ENCODE measurements at places on chromosomes 2 and 18.

- ATAC-seq, result no peak
Measured at GRCh38 chr18:10354241-10354811, 100.1 kb upstream of the APCDD1 start.

- no peak for ATAC-seq
Measured at GRCh38 chr2:191218292-191218898, 26.8 kb upstream of the MYO1B start.

- ATAC-seq, result no peak
Measured at GRCh38 chr2:228556717-228557116, 375.2 kb upstream of the SPHKAP start.

DNA sequence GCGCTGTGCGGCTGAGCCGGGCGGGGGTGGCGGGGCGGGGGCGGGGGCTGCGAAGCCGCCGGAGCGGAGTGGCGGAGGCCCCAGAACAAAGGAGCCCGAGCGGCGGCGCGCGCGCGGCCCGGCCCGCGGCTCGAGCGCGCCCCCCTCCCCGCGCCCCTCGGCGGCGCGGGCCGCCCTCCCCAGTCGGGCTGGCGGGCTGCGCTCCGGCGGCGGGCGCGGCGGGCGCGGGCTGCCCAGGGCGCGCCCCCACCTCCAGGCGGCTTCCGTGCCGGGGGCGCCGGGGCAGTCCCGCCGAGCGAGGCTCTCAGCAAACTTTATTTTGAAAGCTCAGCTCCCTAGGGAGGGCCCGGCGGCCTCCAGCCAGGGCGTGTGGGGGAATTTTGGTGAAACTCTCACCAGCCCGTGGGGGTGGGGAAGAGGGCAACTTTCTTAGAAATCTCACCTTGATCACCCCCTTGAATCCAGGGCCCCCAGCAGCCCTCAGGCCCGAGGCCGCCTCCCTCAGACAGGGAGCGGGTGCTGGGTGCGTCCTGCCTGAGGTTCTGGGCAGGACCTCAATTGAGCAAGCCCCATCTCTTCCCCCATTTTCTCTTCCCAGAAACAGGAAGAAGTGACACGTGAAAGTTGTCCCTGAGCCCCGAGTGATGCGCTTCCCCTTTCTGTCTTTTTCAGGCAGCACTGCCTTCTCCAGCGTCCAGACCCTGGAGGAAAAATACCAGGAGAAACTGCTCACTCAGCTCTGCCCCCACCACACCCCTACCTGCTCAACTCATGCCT lies 786 bp downstream of the TET3 start:
- ATAC-seq, result no peak

GRCh38 chr2:17646081-17646554 lies 105.6 kb downstream of the VSNL1 start:
- ATAC-seq, result peak; percentile 85

- ATAC-seq, result peak; percentile 74
Measured at GRCh38 chr2:106104332-106105062, 89.6 kb downstream of the UXS1 start.

- ATAC-seq, result no peak
Measured at GRCh38 chr2:239273280-239274234, 127.3 kb downstream of the HDAC4 start.

GRCh38 chr2:155099784-155100183 lies 401.3 kb downstream of the KCNJ3 start:
- no peak for ATAC-seq

DNA sequence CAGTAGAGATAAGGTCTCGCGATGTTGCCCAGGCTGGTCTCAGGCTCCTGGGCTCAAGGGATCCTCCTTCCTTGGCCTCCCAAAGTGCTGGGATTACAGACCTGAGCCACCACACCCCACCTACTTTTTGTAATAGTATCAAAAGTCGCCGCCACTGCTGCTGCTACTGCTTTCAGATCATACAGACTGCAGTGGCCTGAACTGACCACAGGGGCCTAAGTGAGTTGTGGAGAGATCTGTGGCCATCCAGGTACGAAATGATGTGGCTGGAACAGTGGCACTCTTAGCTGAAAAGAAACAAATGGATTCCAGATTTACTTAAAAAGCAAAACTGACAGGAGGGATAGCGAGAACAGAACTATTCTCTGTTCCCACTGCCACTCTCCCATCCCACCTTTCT lies 32.9 kb upstream of the POMC start:
- no peak for ATAC-seq

DNA sequence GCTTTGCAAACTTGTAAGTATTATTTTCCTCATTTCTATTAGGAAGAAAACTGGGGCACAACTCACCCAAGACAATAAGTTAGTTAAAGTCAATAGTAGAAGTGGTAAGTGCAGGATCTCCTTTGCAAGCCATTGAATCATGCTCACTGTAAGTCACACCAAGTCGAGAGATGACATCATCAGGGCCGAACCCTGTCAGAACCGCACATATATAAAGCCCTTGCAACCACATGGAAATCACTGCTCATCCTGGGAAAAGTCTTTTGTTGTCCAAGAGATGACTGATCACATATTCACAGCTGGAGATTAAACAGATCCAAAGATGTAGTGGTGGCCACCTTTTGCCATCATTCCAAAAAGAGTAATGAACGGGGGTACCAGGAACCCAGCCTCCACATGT lies 484.8 kb upstream of the ID2 start:
- ATAC-seq, result no peak

- ATAC-seq, result peak; percentile 34
Measured at GRCh38 chr2:230895536-230896345, 29.3 kb downstream of the GPR55 start.

DNA sequence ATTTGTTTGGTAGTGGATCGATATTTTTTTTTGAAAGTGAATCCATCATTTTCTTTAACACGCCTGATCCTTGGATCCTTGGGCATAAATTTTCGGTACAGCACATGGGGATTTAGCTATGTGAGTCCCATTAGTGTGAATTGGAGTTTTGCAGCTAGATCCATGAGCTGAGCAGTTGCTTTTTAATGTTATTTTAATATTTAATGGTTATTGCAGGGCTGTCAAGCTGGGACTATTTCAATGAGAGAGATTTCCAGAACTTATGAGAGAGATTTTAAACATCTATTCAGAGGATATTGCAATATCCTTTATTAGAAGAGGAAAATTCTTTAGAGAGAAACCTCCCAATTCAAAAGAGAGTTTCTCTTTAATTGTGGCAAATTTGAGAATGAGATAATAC lies 35.6 kb upstream of the TCF4 start:
- no peak for ATAC-seq

DNA sequence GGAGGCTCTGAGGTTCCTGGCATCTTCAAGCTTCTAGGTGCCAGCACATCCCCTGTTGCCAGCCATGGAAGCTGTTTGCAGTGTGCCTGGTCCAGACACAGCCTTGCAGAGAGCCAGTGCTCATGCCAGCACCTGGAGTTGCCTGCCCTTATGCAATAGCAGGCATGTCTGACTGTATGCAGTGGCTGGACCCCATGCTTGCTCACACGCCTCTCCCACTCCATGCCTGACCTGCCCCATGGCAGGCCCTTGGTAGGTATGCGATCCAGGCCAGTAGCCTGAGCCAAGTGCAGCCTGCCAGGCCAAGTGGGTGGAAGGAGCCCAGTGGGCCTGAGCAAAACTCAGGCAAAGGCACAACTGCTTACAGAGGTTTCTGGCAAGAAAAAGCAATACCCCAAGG lies 19.5 kb upstream of the SP140L start:
- ATAC-seq, result no peak

- ATAC-seq, result no peak
Measured at GRCh38 chr18:57900906-57901435, 97.9 kb upstream of the ATP8B1 start.

GRCh38 chr2:66189553-66189952 lies 245.4 kb upstream of the MEIS1 start:
- peak; percentile 88 for ATAC-seq

DNA sequence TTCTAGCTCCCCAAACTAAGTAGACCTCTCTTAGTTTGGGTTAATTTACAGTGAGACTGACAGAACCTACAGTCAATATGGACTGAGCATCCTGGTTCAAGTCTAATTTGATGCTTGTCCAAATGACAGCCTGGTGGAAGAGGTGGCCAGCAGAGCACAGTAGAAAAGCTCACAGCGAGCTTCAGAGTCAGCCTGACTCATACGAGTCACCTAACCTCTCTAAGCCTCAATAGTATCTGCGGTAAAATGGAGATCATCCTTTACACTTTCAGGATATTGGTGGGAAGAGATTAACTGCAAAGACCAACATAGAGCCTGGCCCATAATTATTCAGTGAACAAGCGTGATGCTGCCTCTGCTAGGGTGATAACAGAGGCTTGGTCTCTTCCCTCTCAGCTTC lies 54.5 kb downstream of the DOCK10 start:
- ATAC-seq, result no peak

DNA sequence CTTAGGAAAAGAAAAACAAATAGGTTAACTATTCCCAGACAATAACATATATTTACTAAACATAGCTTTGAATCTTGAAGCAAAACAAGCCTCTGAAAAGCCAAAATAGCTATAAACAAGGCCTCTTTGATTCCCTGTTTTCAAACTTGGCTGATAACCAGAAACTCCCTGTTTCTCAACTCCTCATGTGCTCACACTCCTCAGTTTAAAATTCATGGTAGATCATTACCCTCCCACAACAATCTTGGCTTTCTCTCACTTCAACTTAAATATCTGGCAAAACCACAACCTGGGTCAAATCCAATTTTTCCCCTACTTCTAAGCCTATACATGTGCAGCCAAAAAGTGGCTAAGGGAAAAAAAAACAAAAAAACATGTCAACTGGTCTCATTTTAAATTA lies 15.6 kb downstream of the SUCLG1 start:
- ATAC-seq, result no peak

- peak; percentile 38 for ATAC-seq
Measured at GRCh38 chr2:181466661-181467576, 9.7 kb downstream of the ITGA4 start.

- no peak for ATAC-seq
Measured at GRCh38 chr2:207901829-207902228, 123.5 kb downstream of the PLEKHM3 start.

- no peak for ATAC-seq
Measured at GRCh38 chr18:65093346-65093745, 657.5 kb upstream of the CDH7 start.

GRCh38 chr2:120305937-120306490 lies 39.9 kb upstream of the INHBB start:
- no peak for ATAC-seq

GRCh38 chr18:8876887-8877286 lies 171.5 kb downstream of the MTCL1 start:
- ATAC-seq, result peak; percentile 39

DNA sequence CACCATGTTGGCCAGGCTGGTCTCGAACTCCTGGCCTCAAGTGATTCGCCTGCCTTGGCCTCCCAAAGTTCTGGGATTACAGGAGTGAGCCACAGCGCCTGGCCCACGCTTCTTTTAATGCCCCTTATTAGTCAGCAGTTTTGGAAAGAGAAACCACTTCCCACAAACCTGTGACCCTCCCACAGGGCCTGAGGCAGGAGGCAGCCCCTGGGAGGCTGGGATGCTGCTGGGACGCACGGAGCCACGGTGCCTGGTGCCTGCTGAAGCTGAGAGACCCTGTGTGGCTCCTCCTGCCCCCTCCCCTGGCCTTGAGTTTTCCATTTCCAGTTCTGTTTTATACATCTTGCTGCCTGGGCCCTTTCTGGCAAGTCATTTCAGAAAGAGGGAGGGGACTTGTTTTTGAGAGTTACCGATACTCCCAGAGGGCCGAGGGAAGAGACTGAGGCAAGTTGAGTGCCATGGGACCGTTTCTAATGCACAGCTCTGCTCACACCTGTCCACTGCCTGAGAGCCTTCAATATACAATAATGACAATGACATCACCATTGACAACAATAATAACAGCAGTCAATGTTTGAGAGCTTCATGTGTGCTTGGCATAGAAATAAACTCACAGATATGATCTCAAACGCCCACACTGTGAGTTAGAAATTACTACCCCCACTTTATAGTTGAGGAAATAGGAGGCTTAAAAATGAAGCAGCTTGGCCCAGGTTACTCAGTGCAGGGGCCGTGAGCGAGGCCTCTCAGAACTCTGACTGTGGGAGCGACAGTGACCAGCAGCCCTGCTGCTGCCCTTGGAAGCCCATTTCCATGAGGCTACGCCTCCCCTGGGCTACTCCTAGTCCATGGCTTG lies 78.1 kb upstream of the YWHAQ start:
- no peak for ATAC-seq

- no peak for ATAC-seq
Measured at GRCh38 chr18:50986360-50987087, 18.7 kb downstream of the ELAC1 start.

- ATAC-seq, result no peak
Measured at GRCh38 chr2:8378016-8378810, 303.6 kb upstream of the ID2 start.

DNA sequence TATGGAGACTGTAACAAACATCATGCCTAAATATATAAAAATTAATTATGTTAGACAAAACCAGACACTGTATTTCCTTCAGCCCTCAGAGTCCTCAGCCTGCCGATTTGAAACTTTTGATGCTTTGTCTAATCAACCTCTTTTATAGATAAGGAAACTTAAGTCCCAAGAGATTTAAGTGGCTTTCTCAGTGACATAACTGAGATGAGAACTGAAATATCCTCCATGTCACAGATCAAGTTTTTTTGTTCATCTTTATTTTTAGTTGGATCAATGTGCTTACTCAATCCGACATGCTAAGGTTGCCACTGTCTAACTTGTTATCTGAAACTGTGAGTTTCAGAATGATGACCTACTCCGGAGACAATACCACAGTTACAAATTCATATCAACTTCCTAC lies 72.3 kb downstream of the BARD1 start:
- no peak for ATAC-seq

DNA sequence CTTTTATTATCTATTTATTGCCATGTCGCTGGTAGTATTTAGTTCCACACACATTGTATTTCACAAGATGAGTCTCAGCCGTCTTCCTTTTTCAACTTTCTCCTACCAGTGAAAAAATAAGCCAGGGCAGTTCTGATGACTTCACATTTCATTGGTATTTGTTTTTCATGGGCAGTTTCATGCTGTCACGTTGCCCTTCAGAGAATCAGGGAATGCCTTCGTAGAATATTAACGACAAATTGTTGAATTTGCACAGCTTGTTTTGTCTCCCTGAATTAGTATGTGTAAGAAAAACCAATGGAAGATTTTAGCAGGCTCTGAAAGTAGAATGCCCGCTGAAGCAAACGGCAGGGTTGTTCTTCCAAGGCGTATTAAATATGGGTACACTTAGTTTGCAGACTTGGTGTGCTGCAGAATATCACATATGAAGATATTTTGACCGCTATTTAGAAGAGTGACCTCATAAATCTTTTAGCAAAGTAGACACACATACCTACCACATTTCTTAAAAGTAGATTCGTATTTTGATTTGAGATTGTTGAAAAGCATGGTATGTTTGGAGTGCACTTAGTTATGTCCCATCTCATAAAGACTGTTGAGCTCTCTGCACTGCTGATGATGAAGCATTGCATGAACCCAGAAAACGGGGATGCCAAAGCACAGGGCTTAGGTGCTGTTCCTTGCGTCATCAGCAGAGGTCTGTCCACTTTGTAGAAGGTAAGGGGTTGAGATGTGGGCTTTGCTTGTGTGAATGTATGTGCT lies 2.9 kb downstream of the NEDD4L start:
- no peak for ATAC-seq

DNA sequence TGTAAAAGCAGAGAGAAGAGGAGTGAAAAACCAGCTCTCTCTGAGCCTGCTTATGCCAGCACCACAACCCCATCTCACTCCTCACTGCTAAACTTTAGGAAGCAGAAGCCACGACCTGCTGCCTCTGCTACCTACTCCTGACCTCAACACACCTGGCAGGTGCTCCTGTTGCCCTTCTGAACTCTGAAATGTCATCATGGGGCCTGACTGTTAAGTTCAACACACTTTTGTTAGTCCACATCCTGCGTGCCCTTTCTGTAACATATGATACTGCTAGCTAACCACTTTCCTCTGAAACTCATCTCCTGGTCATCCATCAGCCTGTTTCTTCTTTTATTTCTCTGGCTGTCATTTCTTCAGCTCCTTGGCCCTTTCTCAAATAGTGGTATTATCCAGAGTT lies 118.1 kb downstream of the EPB41L3 start:
- ATAC-seq, result no peak
